ENCODE measurements at places on chromosomes 5 and 9.

GRCh38 chr9:109496841-109497225 is 1.3 kb downstream of the PTPN3 start:
- no peak for DNase-seq

GRCh38 chr9:72952914-72953313 is at the start of gene ALDH1A1:
TSS of gene ALDH1A1 (minus strand) at chr9:72953053. CDS start at chr9:72953000, 53 bp downstream.
- DNase-seq: peak; percentile 11

DNA sequence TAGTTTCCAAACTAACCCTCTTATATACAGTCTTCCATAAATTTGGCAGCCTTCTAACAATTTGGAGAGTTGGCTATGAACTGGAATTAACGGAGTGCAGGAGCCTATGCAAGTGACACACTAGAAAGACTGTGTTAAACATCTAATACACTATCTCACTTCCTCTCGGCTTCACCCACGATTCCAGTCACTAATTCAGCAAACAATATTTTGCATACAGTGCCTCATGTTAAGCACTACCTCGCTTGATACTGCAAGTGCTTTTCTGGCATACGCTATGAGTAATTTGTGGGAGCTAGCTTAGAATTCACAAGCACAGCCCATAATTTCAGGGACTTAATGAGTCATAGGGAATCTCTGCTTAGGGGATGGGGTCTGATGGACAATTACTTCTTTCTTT is 102.5 kb downstream of the ST8SIA4 start:
- DNase-seq: no peak

GRCh38 chr5:99285606-99286005 is 356.8 kb upstream of the CHD1 start:
- no peak for DNase-seq

GRCh38 chr5:154513669-154514084 is 35.6 kb upstream of the HAND1 start:
- no peak for DNase-seq

GRCh38 chr5:42718591-42718990 is 38.0 kb upstream of the CCDC152 start:
- no peak for DNase-seq

- peak; percentile 83 for DNase-seq
Observed at GRCh38 chr9:33125871-33126823, 41.0 kb downstream of the B4GALT1 start.

Measured in naive B cell (primary cell).